ENCODE measurements at places on chromosomes 3 and 15. TPM values are rescaled to one million over a fixed set of nuclear protein-coding genes. Genes with fewer than 3 reads are reported as not detected.
A peak's percentile ranks its signal among the peaks of the same experiment; 100 is the strongest.

DNA sequence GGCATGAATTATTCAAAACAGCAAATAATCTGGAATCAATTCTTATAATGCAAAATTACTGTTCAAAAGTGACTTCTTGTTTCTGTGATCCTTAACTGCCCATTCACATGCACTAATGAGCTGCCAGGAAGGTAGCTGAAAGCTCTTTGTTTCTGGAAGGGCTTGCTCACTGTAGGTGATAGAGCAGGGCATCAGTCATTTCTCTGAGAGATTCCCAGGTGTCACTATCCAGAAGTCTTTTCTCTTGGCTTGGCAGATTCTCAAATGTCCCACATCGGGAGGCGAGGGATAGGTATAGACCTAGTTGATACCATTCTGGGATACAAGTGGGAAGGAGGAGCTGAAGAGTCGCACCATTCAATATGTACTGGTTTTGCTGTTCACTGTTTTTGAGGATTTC, 35.0 kb downstream of the C3orf85 start:
- no peaks in the 10 kb centered on the region for H3K36me3 ChIP-seq
- H3K4me1 ChIP-seq: no peaks in the 10 kb centered on the region
- no peaks in the 10 kb centered on the region for H3K27me3 ChIP-seq
- no peak overlapping the region for H3K4me3 ChIP-seq
- no peak for DNase-seq

DNA sequence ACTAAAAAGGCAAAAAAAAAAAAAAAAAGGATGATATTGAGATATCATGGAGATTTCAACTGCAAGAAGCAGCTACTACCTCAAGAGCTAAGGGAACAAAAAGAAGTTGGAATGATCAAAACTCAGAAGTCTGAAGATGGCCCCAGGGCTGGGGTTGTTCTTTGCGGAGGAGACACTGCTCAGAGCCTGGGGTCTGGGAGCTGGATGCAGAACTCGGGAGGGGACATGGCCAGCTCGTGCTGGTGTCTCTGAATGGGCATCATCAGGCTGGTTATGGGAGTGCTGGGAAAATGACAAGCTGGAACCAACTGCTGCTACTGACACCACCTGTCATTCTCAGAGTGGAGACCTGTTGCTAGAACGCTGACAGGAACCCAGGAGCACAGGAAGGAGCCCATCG, 14.2 kb upstream of the ADIPOQ start:
- DNase-seq: no peak
- H3K27me3 ChIP-seq: peaks cover 26% of the 10 kb centered on the region
- H3K4me3 ChIP-seq: no peak overlapping the region

DNA sequence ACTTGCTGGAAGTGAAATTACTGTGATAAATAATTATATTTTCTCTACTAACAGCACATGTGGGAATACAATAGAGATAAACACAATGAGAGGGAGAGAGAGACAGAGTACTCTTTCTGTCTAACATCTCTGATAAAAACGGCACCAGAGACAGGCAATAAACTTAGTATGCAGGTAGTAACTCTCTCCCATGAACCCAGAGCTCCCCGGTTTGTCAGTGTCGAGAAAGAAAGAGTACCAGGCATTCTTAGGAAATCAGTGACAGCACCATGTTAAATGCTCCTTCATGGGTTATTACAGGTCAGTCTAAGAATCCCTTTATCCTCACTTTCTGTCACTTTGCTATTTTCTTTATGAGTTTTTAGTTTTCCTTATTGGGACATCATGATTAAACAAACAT, 110.7 kb upstream of the EPHA3 start:
- H3K4me1 ChIP-seq: no peaks in the 10 kb centered on the region
- H3K36me3 ChIP-seq: no peaks in the 10 kb centered on the region
- no peak overlapping the region for H3K27ac ChIP-seq

- no peaks in the 10 kb centered on the region for H3K27me3 ChIP-seq
- DNase-seq: no peak
- H3K4me1 ChIP-seq: no peaks in the 10 kb centered on the region
- no peak overlapping the region for H3K4me3 ChIP-seq
- no peak overlapping the region for H3K27ac ChIP-seq
These were observed 11.7 kb downstream of the EXD1 start for GRCh38 chr15:41218851-41219250.

- H3K27ac ChIP-seq: no peak overlapping the region
- no peak for DNase-seq
- H3K4me1 ChIP-seq: peaks cover 3% of the 10 kb centered on the region
- no peaks in the 10 kb centered on the region for H3K27me3 ChIP-seq
- H3K4me3 ChIP-seq: no peak overlapping the region
These were observed 310.3 kb downstream of the CHST2 start for GRCh38 chr3:143429628-143430514.

- no peak overlapping the region for H3K4me3 ChIP-seq
- H3K4me1 ChIP-seq: no peaks in the 10 kb centered on the region
- no peak overlapping the region for H3K27ac ChIP-seq
- H3K27me3 ChIP-seq: peaks cover 53% of the 10 kb centered on the region
- H3K36me3 ChIP-seq: no peaks in the 10 kb centered on the region
- DNase-seq: no peak
These were observed 45.2 kb upstream of the POLG start for GRCh38 chr15:89379818-89380217.

DNA sequence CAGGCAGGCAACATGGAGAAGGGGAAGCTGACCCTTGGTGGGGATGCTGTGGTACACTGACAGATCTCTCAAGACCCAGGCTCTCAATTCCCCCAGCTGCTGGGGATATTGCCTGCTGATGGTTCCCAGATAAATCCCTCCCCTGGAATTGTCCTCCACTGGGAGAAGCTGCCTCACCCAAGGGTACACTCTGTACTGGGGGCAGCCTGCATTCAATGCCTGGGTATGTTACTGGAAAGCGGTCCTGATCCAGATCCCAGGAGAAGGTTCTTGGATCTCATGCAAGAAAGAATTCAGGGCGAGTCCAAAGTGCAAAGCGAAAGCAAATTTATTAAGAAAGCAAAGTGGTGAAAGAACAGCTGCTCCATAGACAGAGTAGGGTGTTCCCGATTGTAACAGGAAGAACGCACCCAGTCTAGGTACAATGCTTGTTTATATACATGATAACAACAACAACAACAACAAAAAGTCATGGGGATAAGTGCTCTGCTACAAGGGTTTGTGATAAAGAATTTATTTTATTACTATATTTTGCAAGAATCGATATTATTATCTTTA, 591.5 kb upstream of the ADAMTS9 start:
- H3K36me3 ChIP-seq: no peaks in the 10 kb centered on the region
- no peak overlapping the region for H3K4me3 ChIP-seq
- H3K27me3 ChIP-seq: no peaks in the 10 kb centered on the region
- no peak overlapping the region for H3K27ac ChIP-seq
- no peak for DNase-seq
- H3K4me1 ChIP-seq: no peaks in the 10 kb centered on the region

DNA sequence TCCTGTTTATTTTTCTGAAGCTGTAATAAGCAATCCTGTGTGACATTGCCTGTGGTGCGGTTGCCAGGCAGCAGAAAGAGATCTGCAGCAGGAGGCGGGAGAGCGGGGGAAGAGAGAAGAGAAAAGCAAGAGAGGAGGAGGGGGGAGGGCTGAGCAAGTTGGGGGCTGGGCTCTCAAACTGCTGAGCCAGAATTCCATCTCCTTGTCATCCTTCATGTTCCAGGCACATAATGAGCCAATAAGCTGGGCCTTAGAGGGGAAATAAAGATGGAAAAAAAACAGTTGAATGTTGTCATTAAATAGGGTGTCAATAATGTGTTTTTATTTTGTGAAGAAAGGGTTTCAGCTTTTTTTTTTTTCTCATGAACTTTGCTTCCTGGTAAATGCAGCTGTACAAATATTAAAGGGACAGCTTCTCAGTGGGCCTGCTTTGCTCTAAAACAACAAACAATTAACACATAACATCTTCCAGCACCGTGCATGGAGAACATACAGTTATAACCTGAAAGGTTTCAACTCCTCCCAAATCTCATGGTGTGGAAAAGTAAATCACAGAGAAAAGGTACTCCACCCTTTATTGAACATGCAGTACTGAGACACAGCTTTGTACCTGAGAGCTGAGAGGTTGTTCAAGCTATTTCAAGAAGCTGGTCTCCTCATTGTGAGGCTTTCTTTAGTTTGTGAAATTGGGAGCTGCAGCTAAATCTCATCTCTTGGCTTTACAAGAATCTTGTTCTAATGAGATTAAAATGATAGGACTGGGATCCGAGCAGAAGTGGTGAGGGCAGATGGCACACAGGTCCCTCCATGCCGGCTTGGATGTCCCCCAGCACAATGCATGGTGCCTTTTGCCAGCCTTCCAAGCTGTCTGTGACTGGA, 451.1 kb upstream of the KCNMB2 start:
- no peaks in the 10 kb centered on the region for H3K36me3 ChIP-seq
- H3K27me3 ChIP-seq: no peaks in the 10 kb centered on the region
- H3K4me1 ChIP-seq: peaks cover 15% of the 10 kb centered on the region
- peak overlapping the region; percentile 41 for H3K27ac ChIP-seq

- no peak for DNase-seq
- H3K36me3 ChIP-seq: no peaks in the 10 kb centered on the region
- H3K4me3 ChIP-seq: no peak overlapping the region
These were observed 22.3 kb downstream of the CD200 start for GRCh38 chr3:112355307-112355687.

DNA sequence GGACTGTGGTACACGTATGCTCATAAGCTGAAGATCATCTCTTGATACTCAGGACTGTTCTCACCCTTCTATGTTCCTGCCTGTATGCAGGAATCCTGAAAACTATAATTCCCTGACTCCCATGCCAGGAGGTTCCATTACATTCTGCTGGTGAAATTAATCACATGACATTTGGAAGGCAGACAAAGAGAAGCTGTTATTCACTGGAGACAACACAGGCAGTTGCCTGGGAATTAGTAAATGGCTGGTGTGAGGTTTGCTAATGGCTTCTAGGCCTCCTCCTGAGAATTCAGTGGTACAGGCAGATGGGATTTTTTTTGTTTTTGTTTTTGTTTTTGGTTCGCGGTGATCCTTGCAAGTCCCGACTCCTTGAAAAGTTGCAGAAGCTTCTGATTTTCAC, 91.4 kb downstream of the CTNNB1 start:
- H3K36me3 ChIP-seq: no peaks in the 10 kb centered on the region
- no peaks in the 10 kb centered on the region for H3K4me1 ChIP-seq
- DNase-seq: no peak
- no peak overlapping the region for H3K4me3 ChIP-seq
- H3K27ac ChIP-seq: no peak overlapping the region

DNA sequence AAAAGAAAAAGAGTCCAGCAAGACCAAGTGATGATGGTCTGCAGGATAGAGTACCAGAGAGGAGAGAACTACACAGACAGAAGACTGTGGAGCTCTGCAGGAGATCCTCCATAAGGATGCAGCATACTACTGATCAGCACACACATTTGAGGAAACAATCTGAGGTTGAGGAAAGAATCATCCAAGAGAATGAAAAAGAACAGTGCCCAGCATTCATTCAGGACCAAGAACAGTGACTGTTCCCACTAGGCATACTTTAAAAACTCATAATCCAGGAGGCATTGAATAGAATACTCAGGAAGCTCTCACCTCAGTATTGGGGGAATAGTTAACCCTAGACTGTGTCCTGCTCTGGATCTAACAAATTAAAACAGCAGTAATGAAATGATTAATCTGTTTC, 54.9 kb downstream of the THSD4 start:
- DNase-seq: no peak
- H3K36me3 ChIP-seq: no peaks in the 10 kb centered on the region
- no peak overlapping the region for H3K4me3 ChIP-seq
- no peaks in the 10 kb centered on the region for H3K4me1 ChIP-seq

DNA sequence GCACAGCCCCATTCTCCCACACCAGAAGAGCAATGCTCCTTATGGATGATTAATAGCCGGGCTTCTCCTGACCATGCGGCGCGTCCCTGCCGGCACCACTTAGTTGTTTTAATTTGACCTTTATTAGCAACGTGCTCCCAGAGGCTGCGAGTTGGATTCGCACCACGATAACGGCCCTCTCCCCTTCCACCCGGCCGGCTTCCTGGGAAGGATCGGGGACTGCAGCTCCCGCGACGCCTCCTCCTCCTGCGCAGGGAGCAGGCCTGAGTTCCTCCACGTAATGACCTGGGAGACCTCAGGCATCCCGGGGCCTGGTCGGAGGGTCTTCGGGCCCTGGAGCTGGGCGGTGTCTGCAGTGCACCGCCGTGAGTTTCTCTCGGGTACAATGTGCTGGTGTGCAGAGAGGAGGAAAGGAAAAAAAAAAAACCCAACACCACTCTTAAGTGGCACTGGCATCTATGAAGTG, 243.3 kb upstream of the TOPAZ1 start:
- H3K36me3 ChIP-seq: no peaks in the 10 kb centered on the region
- no peak overlapping the region for H3K27ac ChIP-seq
- H3K4me1 ChIP-seq: peaks cover 6% of the 10 kb centered on the region
- no peak for DNase-seq

- no peak overlapping the region for H3K27ac ChIP-seq
- no peak for DNase-seq
- H3K27me3 ChIP-seq: no peaks in the 10 kb centered on the region
- H3K4me3 ChIP-seq: no peak overlapping the region
- H3K36me3 ChIP-seq: no peaks in the 10 kb centered on the region
- H3K4me1 ChIP-seq: no peaks in the 10 kb centered on the region
These were observed 46.7 kb downstream of the UBE3A start for GRCh38 chr15:25391971-25392721.

GRCh38 chr3:95705786-95706418, 1108.5 kb upstream of the EPHA6 start:
- H3K4me1 ChIP-seq: no peaks in the 10 kb centered on the region
- no peaks in the 10 kb centered on the region for H3K27me3 ChIP-seq
- no peak overlapping the region for H3K27ac ChIP-seq
- no peak for DNase-seq
- no peak overlapping the region for H3K4me3 ChIP-seq

- peaks cover 9% of the 10 kb centered on the region for H3K4me1 ChIP-seq
- H3K27me3 ChIP-seq: no peaks in the 10 kb centered on the region
- H3K27ac ChIP-seq: no peak overlapping the region
- H3K36me3 ChIP-seq: no peaks in the 10 kb centered on the region
- no peak for DNase-seq
These were observed 70.2 kb downstream of the IGF1R start for GRCh38 chr15:98718426-98719136.

- H3K4me1 ChIP-seq: no peaks in the 10 kb centered on the region
- H3K27ac ChIP-seq: no peak overlapping the region
- no peaks in the 10 kb centered on the region for H3K36me3 ChIP-seq
- no peaks in the 10 kb centered on the region for H3K27me3 ChIP-seq
- no peak overlapping the region for H3K4me3 ChIP-seq
These were observed 75.7 kb downstream of the SENP2 start for GRCh38 chr3:185661772-185662171.

- no peak overlapping the region for H3K27ac ChIP-seq
- no peak for DNase-seq
- H3K36me3 ChIP-seq: no peaks in the 10 kb centered on the region
These were observed 496.5 kb upstream of the TBL1XR1 start for GRCh38 chr3:177693616-177694264.

GRCh38 chr15:29672923-29673809, 149.1 kb downstream of the TJP1 start:
- H3K27me3 ChIP-seq: no peaks in the 10 kb centered on the region
- DNase-seq: no peak
- peaks cover 10% of the 10 kb centered on the region for H3K4me1 ChIP-seq
- H3K4me3 ChIP-seq: no peak overlapping the region

- no peaks in the 10 kb centered on the region for H3K36me3 ChIP-seq
- H3K4me1 ChIP-seq: no peaks in the 10 kb centered on the region
- DNase-seq: no peak
- no peak overlapping the region for H3K4me3 ChIP-seq
- no peak overlapping the region for H3K27ac ChIP-seq
These were observed 32.2 kb downstream of the NECTIN3 start for GRCh38 chr3:111103807-111104206.

SGO1 gene
- total RNA-seq: 19.5 TPM

SNRPN gene
- total RNA-seq: 19.6 TPM

MKRN2 gene
- 20.9 TPM for total RNA-seq

CISH gene
- total RNA-seq: 19.6 TPM

CYP11A1 gene
- total RNA-seq: 1.3 TPM

HCLS1 gene
- total RNA-seq: 10.0 TPM

FHIT gene
- total RNA-seq: 9.4 TPM

TRH gene
- total RNA-seq: not detected

ITPKA gene
- total RNA-seq: 43.5 TPM

ALPK3 gene
- 0.74 TPM for total RNA-seq

TMEM44 gene
- total RNA-seq: 43.2 TPM

Data from colonic mucosa (tissue), 4 donors.